ENCODE measurements at places on chromosomes 2 and 18.

- no peak for DNase-seq
Observed at GRCh38 chr18:22169889-22170420, 566 bp downstream of the GATA6 start.

- DNase-seq, result no peak
Observed at GRCh38 chr2:55555977-55556376, 36.5 kb downstream of the CFAP36 start.

DNA sequence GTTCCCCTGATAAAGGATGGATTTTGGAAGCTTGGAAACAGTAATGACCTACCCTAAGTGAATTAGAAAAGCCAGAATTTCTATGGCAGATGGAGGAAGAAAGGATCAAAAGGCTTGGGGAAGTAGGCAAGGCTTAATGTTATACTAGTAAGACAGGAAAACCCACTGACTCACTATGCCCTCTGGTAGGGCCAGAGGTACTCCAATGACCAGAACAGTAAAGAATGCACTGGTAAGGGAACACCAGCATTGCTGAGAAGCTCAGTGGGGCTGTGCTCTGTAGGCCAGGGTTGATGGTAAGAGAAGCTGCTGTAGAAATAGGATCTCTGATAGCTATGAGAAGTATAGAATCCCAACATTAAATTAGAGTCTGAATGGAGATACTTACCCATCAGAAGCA, 126.4 kb downstream of the GFPT1 start:
- no peak for DNase-seq

- no peak for DNase-seq
Observed at GRCh38 chr2:165070076-165070475, 114.8 kb upstream of the SLC38A11 start.

DNA sequence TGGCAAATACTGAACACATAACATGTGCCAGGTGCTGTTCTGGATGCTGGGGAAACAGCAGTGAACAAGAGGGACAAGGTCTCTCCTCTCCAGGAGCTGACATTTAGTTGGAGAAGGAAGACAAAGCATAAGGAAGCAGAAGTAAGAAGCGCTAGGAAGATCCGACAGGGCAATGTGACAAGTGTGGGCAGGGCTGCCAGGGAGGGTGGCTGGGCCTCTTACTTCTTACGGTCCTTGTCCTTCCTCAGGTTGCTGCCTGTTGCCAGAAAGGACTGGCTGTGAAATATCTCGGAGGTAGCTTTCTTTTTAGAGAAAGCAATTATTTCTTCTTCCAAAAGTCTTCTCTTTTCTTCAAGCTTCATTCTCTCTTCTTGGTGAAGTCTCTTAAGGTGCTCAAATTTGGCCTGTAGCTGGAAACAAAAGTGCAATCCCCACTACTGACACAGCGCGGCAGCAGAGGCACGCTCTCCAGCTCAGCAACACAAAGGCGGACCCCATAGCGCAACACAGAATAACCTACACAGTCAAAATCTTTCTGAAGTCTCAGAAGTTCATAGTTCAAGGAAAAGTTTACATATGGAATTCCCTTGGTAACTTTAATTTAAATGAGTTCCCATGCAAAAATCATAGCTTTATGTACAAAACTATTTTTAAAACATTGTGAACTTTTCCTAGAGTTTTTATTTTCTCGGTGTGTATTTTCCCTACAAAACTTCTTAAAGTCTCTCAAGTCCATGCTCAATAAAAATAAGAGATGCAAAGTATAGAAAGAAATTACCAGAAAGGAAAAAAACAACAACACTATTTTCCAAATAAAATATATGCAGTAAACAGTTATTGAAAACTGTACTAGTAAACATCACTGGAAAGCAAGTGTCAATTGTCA, 67.7 kb downstream of the SEPTIN10 start:
- peak; percentile 51 for DNase-seq

DNA sequence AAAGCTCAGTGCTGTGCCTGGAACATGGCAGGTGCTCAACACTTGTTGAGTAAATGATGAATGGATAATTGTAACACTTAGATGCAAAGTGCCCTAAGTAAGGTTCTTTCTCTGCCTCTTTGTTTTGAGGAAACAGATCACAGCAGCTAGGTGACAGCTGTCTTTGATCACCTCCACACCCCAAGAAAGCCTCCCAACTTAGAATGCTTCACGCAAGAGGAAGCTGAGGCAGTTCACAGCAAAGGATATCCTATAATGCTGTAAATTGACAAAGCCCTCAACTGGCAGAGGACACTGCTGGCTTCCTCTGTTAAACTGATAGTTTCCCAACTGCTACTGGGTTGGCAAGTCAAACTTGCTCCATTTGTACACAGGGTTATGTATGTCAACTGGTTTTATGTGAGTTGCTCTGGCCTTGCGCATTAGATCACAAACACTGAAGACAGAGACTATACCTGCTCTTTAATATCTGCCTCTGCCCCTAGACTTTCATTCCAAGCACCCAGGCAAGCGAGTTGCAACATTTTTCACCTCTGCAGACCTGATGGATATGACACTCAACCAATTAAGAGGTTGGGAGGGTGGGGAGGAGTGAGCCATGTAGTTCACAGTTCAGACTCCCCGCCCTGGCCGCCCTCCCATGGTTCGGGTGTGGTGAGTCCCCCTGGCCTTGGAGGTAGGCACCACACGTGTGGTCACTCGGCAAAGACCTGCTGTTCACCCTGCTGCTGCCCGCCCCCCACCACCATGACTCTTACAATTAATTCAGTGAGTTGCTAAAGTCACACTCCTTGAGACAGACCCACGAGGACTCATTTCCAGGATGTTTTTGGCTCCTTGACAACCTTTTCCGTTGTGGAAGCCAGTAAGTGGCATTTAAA, 4.8 kb upstream of the MALL start:
- DNase-seq, result no peak

GRCh38 chr18:3593381-3593903, 143.5 kb downstream of the TGIF1 start:
- DNase-seq, result no peak

DNA sequence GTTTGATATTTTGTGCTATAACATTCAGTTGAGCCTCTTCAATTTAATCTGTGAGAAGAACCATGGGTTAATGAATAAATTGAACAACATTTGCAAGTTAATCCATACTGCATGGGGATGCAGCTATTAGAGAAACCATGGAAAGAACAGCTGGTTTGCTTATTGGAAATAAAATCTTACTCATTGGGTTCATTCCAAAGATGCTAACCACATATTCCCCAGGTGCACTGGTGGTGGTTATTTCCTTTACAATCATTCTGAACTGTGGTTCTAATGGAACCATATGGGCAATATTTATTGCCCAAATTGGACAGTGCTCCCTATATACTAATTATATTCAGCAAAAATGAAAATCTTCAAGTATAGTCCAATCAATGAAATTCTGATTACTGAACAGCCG, 1200.4 kb upstream of the CDH2 start:
- DNase-seq, result no peak

DNA sequence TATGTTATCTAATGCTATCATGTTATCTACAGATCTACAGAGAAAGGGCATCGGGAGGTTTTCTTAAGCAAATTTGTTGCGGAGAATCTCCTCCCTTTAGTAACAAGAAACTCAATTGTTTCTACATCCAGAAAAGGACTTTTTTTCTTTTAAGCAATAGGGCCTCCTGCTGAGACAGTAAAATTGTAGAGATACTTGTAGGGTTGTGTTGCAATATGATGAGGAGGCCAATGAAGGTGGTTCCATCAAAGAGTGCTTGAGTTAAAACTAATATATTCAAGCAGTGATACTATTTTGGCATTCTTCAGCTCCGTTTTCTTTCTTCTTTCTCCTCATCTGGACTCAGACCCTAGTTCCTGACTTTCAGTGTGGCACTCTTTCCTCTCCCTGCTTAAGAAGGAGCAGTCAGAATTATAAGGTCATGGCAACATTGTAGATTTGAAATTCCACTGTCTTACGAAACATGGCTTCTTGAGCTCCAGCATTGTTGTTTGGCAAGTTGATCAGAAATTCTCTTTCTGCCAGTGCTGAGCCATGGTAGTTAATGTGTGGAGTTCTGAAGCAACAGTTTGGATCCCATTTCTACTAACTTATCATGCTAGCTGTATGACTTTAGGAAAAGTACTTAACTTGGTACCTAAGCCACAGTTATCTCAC, 202.0 kb upstream of the SLC14A2 start:
- no peak for DNase-seq

DNA sequence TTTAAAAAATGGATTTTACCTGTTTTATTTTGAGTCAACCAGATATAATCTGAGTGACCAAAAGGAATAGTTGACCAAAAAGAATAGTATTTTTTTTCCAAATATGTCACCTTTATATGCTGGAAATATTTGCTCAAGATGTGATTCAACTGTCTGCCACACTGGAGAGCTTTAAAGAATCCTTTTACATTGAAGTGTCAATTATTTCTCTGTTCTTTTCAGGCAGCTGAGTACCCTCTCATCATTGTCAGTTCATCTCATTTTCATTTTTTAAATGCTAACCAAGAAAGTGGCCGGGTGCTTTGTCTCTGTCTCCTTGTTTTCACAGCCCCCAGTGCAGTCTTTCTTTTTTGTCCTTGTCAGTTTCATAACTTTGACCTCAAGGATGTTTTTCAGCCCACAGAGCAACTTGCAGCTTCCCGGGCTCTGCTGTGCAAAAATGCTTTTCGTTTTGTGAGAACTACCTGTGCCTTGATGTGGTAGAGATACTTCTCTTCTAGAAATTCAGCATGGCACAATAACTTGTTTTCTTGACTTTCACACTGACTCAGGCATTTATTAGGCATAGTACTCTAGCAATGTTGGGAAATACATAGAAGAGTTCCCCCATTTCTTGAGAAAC, 23.4 kb upstream of the CERS6 start:
- DNase-seq, result no peak

DNA sequence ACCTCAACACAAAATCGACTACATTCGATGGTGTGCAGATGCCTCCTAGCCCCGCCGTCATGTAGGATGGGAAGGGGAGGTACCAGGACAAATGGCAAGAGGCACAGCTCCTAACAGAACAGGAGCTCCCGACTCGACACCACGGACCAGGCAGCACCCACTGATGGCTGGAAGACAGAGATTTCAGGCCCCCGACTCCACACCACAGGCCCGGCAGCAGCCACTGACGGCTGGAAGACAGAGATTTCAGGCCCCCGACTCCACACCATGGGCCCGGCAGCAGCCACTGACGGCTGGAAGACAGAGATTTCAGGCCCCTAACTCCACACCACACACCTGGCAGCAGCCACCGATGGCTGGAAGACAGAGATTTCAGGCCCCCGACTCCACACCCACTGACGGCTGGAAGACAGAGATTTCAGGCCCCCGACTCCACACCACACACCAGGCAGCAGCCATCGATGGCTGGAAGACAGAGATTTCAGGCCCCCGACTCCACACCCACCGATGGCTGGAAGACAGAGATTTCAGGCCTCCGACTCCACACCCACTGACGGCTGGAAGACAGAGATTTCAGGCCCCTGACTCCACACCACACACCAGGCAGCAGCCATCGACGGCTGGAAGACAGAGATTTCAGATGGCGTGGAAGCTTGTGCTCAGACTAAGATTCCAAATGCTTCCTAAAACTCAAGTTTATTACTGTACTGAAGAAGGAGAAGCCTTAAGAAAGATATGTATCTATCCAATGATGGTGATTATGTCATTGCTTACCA, 135.5 kb downstream of the EIPR1 start:
- no peak for DNase-seq

DNA sequence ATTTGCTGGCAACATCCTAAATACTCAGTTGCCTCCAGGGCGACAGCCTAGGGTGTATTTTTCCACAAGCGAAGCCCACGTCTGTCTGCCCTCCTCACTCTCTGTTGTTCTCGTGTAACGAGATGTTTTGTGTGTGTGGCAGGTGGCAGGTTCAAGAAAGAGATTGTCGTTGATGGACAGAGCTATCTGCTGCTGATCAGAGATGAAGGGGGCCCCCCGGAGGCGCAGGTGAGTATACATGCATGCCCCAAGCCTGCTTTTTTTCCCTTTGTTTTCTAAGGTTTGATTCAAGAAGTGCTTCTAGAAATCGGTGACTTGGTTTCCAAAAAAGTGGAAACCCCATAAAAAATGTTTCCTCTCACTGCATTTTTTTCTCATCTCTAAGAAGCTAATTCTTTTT, 247.0 kb downstream of the AGAP1 start:
- DNase-seq, result no peak

DNA sequence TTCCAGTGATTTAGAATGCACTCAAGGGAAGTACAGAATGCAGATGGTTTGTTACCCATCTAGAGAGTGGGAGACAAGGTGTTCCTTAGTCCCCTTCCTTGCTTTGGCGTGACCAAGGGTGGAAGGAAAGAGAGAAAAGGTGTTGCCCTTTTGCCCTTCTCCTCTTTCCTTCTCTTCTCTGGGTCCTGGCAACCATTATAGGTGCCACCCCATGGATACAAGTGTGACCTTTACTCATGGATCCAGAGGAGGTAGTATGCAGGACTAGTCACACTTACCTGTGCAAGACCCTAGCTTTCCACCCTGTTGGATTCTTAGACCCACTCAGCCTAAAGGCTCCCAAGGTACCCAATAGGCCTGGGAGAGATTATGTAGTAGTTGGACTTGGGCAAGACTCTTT, 11.6 kb upstream of the RBFA start:
- no peak for DNase-seq

DNA sequence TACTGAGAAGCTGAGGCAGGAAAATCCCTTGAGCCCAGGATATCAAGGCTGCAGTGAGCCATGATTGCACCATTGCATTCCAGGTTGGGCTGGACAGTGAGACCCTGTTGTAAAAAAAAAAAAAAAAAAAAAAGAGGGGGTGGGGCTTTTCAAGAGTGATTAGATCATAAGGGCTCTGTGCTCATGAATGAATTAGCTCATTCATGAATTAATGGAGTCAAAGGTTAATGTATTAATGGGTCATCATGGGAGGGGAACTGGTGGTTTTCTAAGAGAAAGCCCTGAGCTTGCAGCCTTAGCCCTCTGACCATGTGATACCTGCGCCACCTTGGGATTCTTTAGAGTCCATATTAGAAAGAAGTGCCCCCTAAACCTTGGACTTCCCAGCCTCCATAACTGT, 4.5 kb downstream of the SLC19A3 start:
- DNase-seq, result no peak

- DNase-seq, result no peak
Observed at GRCh38 chr2:173354073-173354581, 545 bp upstream of the CDCA7 start.

DNA sequence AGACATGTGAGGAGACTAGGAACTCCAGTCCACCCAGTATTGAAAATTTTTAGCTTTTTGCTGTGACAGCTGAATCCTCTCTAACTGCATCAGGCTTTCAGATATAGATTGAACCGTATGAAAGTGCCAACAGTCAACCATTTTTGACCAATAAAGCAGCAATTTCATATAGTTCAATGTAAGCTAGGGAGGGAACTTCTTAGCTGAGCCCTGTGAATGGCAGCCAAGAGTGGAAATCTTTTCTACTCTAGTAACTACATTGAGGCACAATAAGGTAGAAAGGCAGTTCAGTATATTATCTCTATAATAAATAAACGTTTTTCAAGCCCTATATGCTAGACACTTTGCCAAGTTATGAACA, 96.3 kb upstream of the TANK start:
- DNase-seq, result no peak

Data from stimulated activated CD4-positive, alpha-beta T cell treated with anti-CD3 and anti-CD28 coated beads, Interleukin-1b, Interleukin-23, amount 100 ng/mL, for 4 hours (primary cell).